Epithelial cell of umbilical artery (primary cell): ENCODE measurements at places on chromosomes 12 and 14. TPM values are rescaled to one million over a fixed set of nuclear protein-coding genes. Genes with fewer than 3 reads are reported as not detected.

Gene LUM
- 2.3 and 7.1 TPM in 2 replicates for total RNA-seq

Gene FOXN4
- not detected in 2 replicates for total RNA-seq

Gene GLIPR1L1
- total RNA-seq, result not detected in 2 replicates

Gene DDN
- total RNA-seq, result 0.15 and 0.32 TPM in 2 replicates

Gene TAS2R46
- total RNA-seq, result 2.1 and 3.2 TPM in 2 replicates
